Erythroblast (primary cell): ENCODE measurements at places on chromosomes 11 and 22.

DNA sequence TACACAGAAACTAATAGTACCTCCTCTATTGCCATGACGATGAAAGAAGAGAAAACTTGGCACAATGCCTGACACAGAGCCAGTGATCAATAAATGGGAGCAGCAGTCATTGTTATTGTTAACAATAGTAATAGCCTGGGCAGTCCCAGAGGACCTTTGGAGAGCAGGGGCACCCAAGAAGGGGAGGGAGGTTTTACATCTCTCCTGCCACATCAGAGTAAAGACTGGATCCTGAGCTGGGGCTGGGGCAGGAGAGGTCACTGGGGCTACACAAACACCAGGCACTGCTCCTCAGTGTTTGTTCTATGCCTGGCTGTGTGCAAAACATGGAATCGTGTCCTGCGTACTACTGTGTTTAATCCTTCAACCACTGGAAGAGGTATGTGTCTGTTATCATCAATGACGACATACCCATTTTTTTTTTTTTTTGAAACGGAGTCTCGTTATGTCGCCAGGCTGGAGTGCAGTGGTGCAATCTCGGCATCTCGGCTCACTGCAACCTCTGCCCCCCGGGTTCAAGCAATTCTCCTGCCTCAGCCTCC lies 25.0 kb upstream of the CREB3L1 start:
- DNase-seq, result no peak

DNA sequence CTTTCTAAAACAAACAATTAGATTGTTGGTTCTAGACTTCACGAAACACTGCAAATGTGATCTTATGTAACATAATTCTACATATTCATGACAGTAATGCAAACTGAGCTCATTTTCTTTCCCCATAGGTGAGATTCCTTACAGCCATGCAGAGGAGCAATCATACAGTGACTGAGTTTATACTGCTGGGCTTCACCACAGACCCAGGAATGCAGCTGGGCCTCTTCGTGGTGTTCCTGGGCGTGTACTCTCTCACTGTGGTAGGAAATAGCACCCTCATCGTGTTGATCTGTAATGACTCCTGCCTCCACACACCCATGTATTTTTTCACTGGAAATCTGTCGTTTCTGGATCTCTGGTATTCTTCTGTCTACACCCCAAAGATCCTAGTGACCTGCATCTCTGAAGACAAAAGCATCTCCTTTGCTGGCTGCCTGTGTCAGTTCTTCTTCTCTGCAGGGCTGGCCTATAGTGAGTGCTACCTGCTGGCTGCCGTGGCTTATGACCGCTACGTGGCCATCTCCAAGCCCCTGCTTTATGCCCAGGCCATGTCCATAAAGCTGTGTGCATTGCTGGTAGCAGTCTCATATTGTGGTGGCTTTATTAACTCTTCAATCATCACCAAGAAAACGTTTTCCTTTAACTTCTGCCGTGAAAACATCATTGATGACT lies 1.5 kb downstream of the OR9G1 start:
- no peak for DNase-seq

DNA sequence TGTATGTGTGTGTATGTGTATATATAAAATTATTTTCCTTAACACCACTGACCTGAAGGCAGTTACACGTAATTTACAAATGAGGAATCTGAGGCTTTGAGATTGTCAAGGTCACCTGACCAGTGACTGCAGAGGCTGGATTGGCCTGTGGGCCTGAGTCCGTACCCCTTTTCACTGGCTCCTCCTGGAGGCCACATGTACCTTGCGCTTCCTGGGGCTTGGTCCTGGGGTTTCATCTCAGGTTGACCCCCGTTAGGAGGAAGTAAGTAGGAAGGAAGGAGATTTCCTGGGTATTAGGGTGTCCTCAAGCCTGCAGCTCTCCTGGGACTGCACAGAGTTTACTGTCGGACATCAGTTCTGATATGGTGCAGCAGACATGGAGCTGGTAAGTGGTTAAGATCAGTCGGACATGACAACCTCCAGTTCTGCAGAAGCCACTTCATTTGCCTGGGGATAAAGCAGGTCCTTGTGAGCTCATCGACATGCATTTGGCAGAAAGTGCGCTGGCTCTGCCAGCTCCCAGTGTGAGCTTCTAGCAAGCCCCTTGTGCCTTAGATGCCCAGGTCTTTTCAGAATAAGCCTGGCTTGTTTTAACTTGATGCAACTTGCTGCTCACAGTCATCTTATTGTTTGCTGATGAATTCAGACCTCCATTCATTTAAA lies 36.6 kb downstream of the ST3GAL4 start:
- peak; percentile 60 for DNase-seq

GRCh38 chr11:111059726-111060125 lies 185.8 kb upstream of the POU2AF2 start:
- DNase-seq, result no peak
